ENCODE measurements at places on chromosomes 1 and 21.

DNA sequence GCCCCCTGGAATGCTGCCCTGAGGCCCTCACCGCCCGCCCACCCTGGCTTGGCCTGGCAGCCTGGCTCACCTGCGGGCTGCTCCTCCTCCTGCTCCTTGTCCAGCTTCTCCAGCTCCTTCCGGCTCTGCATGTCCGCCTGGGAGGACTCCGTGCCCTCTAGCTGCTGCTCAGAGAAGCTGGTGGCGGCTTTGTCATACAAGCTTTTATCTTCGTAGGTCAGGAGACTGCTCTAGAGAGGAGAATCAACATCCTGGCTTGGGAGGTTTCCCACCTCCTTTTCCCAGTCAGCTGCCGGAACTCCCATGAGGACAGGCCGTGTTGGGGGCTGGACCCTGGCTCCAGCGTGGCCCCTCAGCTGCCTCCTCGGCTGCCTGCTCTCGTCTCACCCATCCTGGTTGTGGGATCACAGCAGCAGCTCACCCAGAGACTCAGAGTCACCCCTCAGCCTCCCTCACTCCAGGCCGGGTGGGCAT, 36.6 kb upstream of the TMEM52 start:
- no peak for DNase-seq

- DNase-seq, result peak; percentile 77
These were observed 32.8 kb upstream of the IFNAR2 start for GRCh38 chr21:33196941-33197374.

GRCh38 chr1:155410931-155411330, 90.2 kb downstream of the RUSC1 start:
- no peak for DNase-seq

- no peak for DNase-seq
These were observed 303.3 kb upstream of the ESRRG start for GRCh38 chr1:217026531-217026930.

GRCh38 chr21:24204641-24205040, 1402.6 kb downstream of the MRPL39 start:
- DNase-seq, result no peak

DNA sequence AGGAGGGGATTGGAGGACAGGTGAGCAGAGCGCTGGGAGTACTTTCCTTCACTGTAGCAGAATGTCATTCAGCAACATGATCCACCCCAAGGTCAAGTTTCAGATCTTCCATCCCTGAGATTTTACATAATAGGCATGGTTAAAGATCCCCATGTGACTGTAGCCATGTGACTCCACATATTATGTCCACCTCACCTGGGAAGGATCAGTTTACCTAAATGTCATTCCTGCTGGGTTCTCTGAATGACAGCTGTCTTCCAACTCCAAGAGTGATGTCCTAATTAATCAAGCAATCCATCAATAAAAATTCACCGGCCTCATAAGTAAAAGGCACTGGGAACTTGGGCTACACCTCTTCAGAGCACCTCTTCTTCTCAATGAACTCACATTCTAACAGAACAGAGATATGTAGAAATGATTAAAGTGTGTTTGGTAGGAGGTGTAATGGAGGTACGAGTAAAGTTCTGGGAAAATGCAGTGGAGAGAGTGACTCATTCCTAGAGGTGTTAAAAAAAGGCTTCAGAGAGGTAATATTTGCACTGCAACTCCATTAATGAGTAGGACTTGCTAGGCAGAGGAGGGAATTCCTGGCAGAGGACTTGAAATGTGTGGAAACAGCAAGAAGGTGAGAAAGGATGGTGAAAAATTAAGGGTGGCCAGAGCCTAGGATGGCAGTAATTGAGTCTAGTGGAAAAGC, 22.2 kb upstream of the MAPKAPK2 start:
- DNase-seq, result no peak

GRCh38 chr1:38826262-38826661, 33.3 kb downstream of the RRAGC start:
- DNase-seq, result no peak

All from vagina (tissue), 2 donors.